ENCODE measurements at places on chromosomes 7 and 10. TPM values are rescaled to one million over a fixed set of nuclear protein-coding genes. Genes with fewer than 3 reads are reported as not detected.

ECHS1 gene
- 147 TPM for polyA plus RNA-seq

PRR15 gene
- polyA plus RNA-seq = 9.2 TPM

LRRC18 gene
- not detected for polyA plus RNA-seq

NPC1L1 gene
- not detected for polyA plus RNA-seq

ZEB1 gene
- 65.8 TPM for polyA plus RNA-seq

HABP2 gene
- not detected for polyA plus RNA-seq

FXYD4 gene
- polyA plus RNA-seq = not detected

CRYGN gene
- polyA plus RNA-seq = not detected

TRIM50 gene
- not detected for polyA plus RNA-seq

GIMAP7 gene
- not detected for polyA plus RNA-seq

LYZL1 gene
- not detected for polyA plus RNA-seq

ANKRD30A gene
- polyA plus RNA-seq = not detected

UNCX gene
- polyA plus RNA-seq = not detected

CH25H gene
- 18.0 TPM for polyA plus RNA-seq

ADIRF gene
- polyA plus RNA-seq = 184 TPM

GPER1 gene
- 6.7 TPM for polyA plus RNA-seq

CDNF gene
- 1.0 TPM for polyA plus RNA-seq

MSMB gene
- polyA plus RNA-seq = not detected

CRHR2 gene
- polyA plus RNA-seq = not detected

HYAL4 gene
- not detected for polyA plus RNA-seq

IDI2 gene
- polyA plus RNA-seq = not detected

ZCWPW1 gene
- 4.2 TPM for polyA plus RNA-seq

RTKN2 gene
- 0.41 TPM for polyA plus RNA-seq

CYP3A7 gene
- polyA plus RNA-seq = not detected

TUBAL3 gene
- polyA plus RNA-seq = not detected

CTAGE4 gene
- polyA plus RNA-seq = 1.0 TPM

ACTA2 gene
- 262 TPM for polyA plus RNA-seq

IKZF1 gene
- polyA plus RNA-seq = 0.06 TPM

PTPRZ1 gene
- polyA plus RNA-seq = not detected

HECW1 gene
- 2.0 TPM for polyA plus RNA-seq

TEX36 gene
- polyA plus RNA-seq = 0.35 TPM

MEOX2 gene
- polyA plus RNA-seq = not detected

FAM24B gene
- polyA plus RNA-seq = 5.7 TPM

TLX1 gene
- polyA plus RNA-seq = not detected

PDK4 gene
- 1.2 TPM for polyA plus RNA-seq

SPDYE9 gene
- polyA plus RNA-seq = 0.38 TPM

STEAP2 gene
- 20.2 TPM for polyA plus RNA-seq

OR6V1 gene
- not detected for polyA plus RNA-seq

ANKRD61 gene
- 0.24 TPM for polyA plus RNA-seq

BICC1 gene
- polyA plus RNA-seq = 97.0 TPM

LRIT1 gene
- not detected for polyA plus RNA-seq

FAM53B gene
- polyA plus RNA-seq = 2.7 TPM

C7orf57 gene
- polyA plus RNA-seq = not detected

OPTN gene
- polyA plus RNA-seq = 109 TPM

CALY gene
- not detected for polyA plus RNA-seq

All from GM23248 (cell line).